ENCODE measurements at places on chromosomes 7 and 10.
A peak's percentile ranks its signal among the peaks of the same experiment; 100 is the strongest.

GRCh38 chr10:12844811-12845483, 156.6 kb downstream of the CCDC3 start:
- DNase-seq = peak; percentile 57

GRCh38 chr7:152341039-152341913, 94.5 kb downstream of the KMT2C start:
- peak; percentile 56 for DNase-seq

- peak; percentile 84 for DNase-seq
Measured at GRCh38 chr7:4745971-4746919, 29.2 kb upstream of the AP5Z1 start.

DNA sequence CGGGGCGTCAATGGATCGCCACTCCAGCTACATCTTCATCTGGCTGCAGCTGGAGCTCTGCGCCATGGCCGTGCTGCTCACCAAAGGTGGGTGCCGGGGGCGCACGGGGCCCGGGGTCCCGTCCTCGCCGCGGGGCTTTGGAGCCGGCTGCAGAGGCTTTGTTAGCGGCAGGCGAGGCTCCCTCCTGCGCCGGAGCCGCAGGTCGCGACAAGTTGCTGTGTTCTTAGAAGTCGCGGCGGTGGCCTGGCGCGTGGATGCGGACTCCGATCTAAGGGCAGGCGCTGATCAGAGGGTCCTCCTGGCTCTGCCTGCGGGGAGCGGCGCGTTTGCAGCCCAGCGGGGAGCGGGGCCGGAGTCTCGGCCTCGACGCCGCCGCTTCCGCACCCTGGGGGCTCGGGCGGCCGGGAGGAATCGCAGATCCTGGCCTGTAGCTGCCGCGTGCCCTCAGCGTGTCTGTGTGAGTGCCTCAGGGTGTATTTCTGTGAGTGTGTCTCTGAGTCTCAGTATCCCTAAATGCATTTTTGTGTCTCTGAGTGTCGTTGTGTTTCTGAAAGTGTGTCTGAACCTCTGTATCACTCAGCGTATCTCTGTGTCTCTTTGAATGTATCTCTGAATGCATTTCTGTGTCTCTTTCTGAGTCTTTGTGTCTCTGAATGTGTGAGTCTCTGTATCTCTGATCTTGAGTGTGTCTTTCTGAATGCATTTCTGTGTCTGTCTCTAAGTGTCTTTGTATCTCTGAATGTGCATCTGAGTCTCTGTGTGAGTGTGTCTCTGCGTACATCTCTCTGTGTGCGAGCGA, 766 bp downstream of the BAMBI start:
- peak; percentile 77 for DNase-seq

GRCh38 chr7:116495736-116496135, 3.8 kb upstream of the CAV2 start:
- DNase-seq = no peak

DNA sequence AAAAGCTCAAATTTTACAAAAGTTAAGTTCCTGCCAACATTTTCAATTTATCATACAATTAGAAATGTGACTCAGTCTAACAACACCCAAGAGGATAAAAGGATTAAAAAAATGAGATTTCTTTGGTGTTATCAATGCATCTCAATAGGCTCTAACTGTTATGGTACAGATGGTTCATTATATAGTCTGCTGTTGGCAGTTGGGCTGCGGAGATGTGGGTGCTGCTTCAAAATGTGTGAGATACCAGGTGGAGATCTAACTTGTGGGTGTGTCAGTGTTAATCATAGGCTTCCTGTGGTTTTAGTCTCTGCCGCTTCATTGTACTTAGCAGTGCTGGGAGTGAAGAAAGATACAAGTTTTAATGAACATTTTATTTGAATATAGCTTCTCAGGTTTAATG, 231.2 kb downstream of the EXOC4 start:
- no peak for DNase-seq

- peak; percentile 52 for DNase-seq
Measured at GRCh38 chr10:22252801-22253579, 35.2 kb upstream of the EBLN1 start.

DNA sequence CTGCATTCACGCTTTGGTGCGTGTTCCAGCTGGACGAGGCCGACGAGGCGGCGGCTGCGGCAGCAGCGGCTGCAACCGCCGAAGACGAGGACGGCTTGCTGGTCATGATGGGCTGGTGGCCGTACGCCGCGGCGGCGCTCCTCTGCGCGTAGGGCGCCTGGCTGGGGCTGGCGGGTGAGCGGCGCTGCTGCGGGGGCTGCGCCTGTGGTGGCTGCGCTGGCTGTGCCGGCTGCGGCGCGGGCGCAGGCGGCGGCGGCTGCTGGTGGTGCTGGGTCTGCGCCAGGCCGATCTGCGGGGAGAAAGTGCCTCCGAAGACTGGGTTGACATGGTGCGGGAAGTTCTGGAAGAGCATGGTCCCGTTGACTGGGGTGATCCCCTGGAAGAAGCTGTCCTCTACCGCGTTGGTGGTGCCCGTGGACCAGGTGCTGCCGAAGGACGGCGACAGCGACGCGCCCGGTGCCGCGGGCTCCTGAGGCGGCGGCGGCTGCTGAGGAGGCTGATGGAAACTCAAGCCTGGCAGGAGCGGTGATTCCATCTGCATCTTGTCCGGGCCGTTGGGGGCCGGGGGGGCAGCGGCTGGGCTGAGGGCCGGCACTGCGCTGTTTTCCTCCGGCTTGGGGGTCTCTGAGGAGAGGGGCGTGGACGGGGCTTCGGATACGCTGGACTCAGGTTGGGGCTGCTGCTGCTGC, 51.1 kb downstream of the CPEB3 start:
- DNase-seq = peak; percentile 71

DNA sequence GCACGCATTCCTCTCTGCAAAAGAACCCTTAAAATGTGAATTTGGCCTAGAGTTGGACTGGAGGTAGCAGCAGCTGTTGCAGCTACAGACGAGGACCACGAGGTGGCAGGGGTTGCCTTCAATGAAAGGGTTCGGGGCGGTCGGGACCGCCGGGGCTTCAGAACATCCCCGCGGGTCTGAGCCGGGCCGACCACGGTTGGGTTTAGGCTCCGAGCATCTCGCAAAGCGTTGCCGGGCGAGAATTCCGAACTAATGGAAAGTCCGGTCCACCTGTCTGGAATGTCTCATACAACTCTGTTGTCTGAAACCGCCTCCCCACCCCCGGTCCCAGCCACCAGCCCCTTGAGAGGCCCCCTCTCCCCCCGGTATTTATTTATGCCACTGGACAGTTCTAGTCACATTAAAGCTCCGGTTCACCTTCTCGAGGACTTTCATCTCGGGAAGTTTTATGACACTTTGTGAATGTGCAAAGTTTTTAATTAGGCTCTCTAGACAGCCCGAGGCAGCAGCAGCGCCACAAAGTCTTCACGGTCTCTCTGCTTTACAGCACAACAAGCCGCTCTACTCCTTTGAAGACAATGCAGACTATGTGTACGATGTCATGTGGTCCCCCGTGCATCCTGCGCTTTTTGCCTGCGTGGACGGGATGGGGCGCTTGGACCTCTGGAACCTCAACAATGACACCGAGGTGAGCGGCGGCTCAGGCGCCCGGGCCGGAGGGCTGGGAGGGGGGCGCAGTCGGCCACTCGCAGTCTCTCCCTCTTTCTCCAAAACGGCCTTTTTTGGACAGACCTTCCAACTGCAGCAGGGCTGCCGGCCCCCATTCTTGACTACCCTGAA, 246.2 kb downstream of the SLC25A13 start:
- peak; percentile 50 for DNase-seq

GRCh38 chr7:114885836-114886235, 36.1 kb upstream of the MDFIC start:
- DNase-seq = no peak

GRCh38 chr10:30742471-30742870, 112.9 kb upstream of the LYZL2 start:
- DNase-seq = no peak

DNA sequence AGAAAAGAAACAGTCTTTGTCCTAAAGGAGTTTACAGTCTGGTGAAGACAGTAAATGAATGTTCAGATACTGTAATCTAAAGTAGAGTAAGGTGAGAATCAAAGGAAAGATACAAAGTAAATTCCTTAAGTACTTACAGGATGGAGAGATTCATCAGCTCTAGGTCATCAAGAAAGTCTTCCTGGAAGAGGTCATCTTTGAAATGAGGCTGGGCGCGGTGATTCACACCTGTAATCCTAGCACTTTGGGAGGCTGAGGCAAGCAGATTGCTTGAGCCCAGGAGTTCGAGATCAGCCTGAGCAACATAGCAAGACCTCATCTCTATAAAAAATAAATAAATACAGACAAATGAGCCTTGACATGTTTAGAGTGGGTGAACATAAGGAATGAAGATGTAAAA, 18.3 kb downstream of the FHIP2A start:
- no peak for DNase-seq

GRCh38 chr7:1025743-1026581, 18.4 kb upstream of the GPR146 start:
- DNase-seq = no peak

GRCh38 chr7:12646139-12646538, 41.3 kb upstream of the ARL4A start:
- DNase-seq = no peak

- no peak for DNase-seq
Measured at GRCh38 chr7:103967401-103967800, 22.1 kb downstream of the RELN start.

DNA sequence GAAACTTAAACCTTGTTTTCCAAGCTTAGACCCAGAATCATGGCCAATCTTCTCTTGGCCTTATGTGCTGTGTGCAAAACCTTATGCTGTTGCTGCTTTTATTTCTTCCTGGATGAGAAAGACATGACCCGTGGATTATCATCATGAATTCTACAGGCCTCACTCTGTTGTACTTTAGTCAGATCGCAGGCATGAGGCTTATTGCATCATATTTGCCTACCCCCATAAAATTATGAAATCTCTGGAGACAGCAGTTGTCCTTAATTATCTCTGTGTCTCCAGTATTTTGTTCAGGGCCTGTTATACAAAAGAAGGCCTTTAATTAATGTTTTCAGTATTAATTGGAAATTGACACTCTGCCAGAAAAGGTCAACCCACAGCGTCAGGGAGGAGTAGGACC, 71.6 kb downstream of the PLCE1 start:
- peak; percentile 76 for DNase-seq

DNA sequence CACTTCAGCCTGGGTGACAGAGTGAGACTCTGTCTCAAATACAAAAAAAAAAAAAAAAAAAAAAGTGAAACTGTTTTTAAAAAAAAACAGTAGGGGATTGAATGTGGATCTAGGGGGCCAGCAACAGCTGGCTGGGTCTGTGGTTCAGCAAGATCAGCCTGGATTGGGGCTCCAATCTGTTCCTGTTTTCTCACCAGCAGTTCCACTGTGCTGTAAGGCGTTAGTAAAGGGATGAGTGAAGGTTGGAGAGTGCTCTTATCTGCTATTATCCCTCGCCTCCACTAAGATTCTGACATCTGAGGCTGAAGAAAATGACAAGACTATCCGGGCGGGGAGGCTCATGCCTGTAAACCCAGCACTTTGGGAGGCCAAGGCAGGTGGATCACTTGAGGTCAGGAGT, 41.6 kb upstream of the GTF2IRD1 start:
- DNase-seq = no peak

Measured in small intestine (tissue), 16 donors.